ENCODE measurements at places on chromosomes 5 and 9. TPM values are rescaled to one million over a fixed set of nuclear protein-coding genes. Genes with fewer than 3 reads are reported as not detected.

- no peak for DNase-seq
- H3K4me3 ChIP-seq: no peak overlapping the region
- H3K36me3 ChIP-seq: peaks cover 32% of the 10 kb centered on the region
- H3K27ac ChIP-seq: no peak overlapping the region
- peaks cover 31% of the 10 kb centered on the region for H3K4me1 ChIP-seq
- no peaks in the 10 kb centered on the region for H3K27me3 ChIP-seq
These were observed 50.6 kb downstream of the LNPEP start for GRCh38 chr5:96986450-96986849.

GRCh38 chr9:23526806-23527205, 299.2 kb downstream of the ELAVL2 start:
- no peaks in the 10 kb centered on the region for H3K4me1 ChIP-seq
- H3K4me3 ChIP-seq: no peak overlapping the region
- no peaks in the 10 kb centered on the region for H3K27me3 ChIP-seq
- H3K27ac ChIP-seq: no peak overlapping the region
- no peak for DNase-seq

- H3K27ac ChIP-seq: no peak overlapping the region
- H3K27me3 ChIP-seq: no peaks in the 10 kb centered on the region
- H3K4me1 ChIP-seq: peaks cover 2% of the 10 kb centered on the region
- DNase-seq: no peak
- no peak overlapping the region for H3K4me3 ChIP-seq
These were observed 19.3 kb upstream of the SLC25A51 start for GRCh38 chr9:37923118-37923795.

DNA sequence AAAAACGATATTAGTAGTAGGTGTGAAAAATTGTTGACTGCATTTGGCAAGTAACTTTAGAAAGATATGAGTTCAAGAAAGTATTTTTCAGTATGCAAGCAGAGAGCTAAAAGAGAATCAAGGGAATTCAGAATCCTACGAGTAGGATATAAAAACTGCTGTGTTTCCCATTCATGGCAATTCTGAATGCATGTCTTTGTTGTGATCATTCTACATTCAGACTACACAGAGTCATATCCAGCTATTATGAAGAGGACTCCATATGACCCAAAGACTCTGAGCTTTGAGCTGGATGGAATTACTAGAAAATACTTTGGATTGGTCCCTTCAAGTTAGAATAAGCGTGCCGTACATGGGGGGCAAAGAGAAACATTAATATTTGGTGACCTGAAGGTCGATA, 12.0 kb downstream of the IFNE start:
- no peak overlapping the region for H3K4me3 ChIP-seq
- H3K27me3 ChIP-seq: peaks cover 5% of the 10 kb centered on the region
- no peaks in the 10 kb centered on the region for H3K36me3 ChIP-seq
- no peak for DNase-seq

GRCh38 chr5:176899946-176900779, 1.0 kb upstream of the HK3 start:
- H3K4me1 ChIP-seq: peaks cover 39% of the 10 kb centered on the region
- H3K4me3 ChIP-seq: no peak overlapping the region

ARID3C gene
- total RNA-seq: 0.14 TPM

TMEM232 gene
- 0.74 TPM for total RNA-seq

PCDHA1 gene
- not detected for total RNA-seq

AIF1L gene
- 0.85 TPM for total RNA-seq

GRCh38 chr5:133108481-133108921, 56.7 kb downstream of the HSPA4 start:
- peaks cover 23% of the 10 kb centered on the region for H3K36me3 ChIP-seq
- H3K27ac ChIP-seq: no peak overlapping the region
- no peaks in the 10 kb centered on the region for H3K27me3 ChIP-seq
- H3K4me1 ChIP-seq: peaks cover 35% of the 10 kb centered on the region
- DNase-seq: no peak
- H3K4me3 ChIP-seq: no peak overlapping the region

GRCh38 chr5:99646011-99646647, 717.3 kb upstream of the CHD1 start:
- H3K36me3 ChIP-seq: no peaks in the 10 kb centered on the region
- H3K27me3 ChIP-seq: no peaks in the 10 kb centered on the region
- no peak for DNase-seq
- no peak overlapping the region for H3K27ac ChIP-seq
- no peak overlapping the region for H3K4me3 ChIP-seq

- DNase-seq: peak; percentile 12
- no peaks in the 10 kb centered on the region for H3K27me3 ChIP-seq
- H3K4me1 ChIP-seq: peaks cover 12% of the 10 kb centered on the region
- H3K4me3 ChIP-seq: peak overlapping the region; percentile 77
- no peaks in the 10 kb centered on the region for H3K36me3 ChIP-seq
These were observed 233.8 kb upstream of the TMEM161B start for GRCh38 chr5:88502179-88503040.

DNA sequence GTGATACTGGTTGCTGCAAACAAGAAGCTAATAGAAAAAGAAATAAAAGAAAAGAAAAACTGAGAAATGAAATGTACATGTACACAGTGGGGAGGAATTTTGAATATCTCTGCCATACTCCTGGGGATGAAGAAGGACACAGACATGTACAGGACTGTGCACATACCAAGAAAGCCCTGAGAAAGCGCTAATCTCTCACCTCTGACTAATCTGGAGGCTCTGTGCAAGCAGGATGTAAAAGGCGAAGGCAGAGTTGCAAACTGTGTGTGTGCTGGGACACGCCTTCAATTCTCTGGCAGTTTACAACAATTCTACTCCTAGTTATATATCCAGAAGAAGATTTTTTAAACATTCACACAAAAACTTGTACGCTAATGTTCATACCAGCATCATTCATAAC, 211.4 kb downstream of the KIAA0825 start:
- peaks cover 1% of the 10 kb centered on the region for H3K36me3 ChIP-seq
- no peaks in the 10 kb centered on the region for H3K4me1 ChIP-seq
- no peaks in the 10 kb centered on the region for H3K27me3 ChIP-seq
- DNase-seq: no peak
- no peak overlapping the region for H3K27ac ChIP-seq

- H3K4me1 ChIP-seq: peaks cover 34% of the 10 kb centered on the region
- no peaks in the 10 kb centered on the region for H3K36me3 ChIP-seq
- H3K4me3 ChIP-seq: peak overlapping the region; percentile 37
- DNase-seq: peak; percentile 92
- peaks cover 11% of the 10 kb centered on the region for H3K27me3 ChIP-seq
These were observed 80.2 kb upstream of the IER5L start for GRCh38 chr9:129258124-129258822.

- H3K36me3 ChIP-seq: no peaks in the 10 kb centered on the region
- H3K4me1 ChIP-seq: no peaks in the 10 kb centered on the region
- no peak for DNase-seq
These were observed 29.0 kb downstream of the RGS3 start for GRCh38 chr9:113492343-113493202.

Measured in activated CD4-positive, alpha-beta memory T cell treated with anti-CD3 and anti-CD28 coated beads for 36 hours (primary cell).